ENCODE measurements at places on chromosomes 3 and 15.

- no peak for DNase-seq
Measured at GRCh38 chr15:87704276-87704675, 552.3 kb downstream of the NTRK3 start.

GRCh38 chr3:46280105-46280797 lies 38.0 kb downstream of the CCR3 start:
- DNase-seq = no peak

- DNase-seq = no peak
Measured at GRCh38 chr3:11522398-11522715, 121.4 kb downstream of the VGLL4 start.

DNA sequence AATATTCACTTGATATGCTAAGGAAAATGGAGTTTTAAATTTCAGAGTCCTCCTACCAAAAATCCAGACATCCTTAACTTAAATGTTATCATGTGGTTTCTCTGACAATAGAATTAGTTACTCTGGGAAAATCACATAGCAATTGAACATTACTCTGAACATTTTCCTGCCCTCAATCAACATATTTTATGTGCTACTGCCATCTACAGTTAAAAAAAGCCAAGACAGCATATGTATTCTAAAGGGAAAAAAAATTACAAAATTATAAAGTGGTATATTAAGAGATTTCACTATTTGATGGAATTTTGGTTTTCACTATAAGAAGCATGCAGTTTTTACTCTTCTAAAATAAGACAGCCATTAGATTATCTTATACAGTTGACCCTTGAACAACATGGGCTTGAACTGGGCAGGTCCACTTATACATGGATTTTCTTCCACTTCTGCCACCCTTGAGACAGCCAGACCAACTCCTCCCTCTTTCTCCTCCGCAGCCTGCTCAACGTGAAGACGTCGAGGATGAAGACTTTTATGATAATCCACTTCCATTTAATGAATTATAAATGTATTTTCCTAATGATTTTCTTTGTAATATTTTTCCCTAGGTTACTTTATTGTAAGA lies 122.3 kb downstream of the ATP1B3 start:
- DNase-seq = no peak

- DNase-seq = no peak
Measured at GRCh38 chr3:171327441-171328174, 132.6 kb downstream of the TNIK start.

GRCh38 chr3:183391460-183391859 lies 37.0 kb downstream of the MCF2L2 start:
- DNase-seq = no peak

- no peak for DNase-seq
Measured at GRCh38 chr3:30073622-30074021, 532.8 kb upstream of the TGFBR2 start.

GRCh38 chr3:188523291-188523690 lies 369.3 kb downstream of the LPP start:
- no peak for DNase-seq

GRCh38 chr15:101718896-101719295 lies 5.4 kb downstream of the TARS3 start:
- no peak for DNase-seq

DNA sequence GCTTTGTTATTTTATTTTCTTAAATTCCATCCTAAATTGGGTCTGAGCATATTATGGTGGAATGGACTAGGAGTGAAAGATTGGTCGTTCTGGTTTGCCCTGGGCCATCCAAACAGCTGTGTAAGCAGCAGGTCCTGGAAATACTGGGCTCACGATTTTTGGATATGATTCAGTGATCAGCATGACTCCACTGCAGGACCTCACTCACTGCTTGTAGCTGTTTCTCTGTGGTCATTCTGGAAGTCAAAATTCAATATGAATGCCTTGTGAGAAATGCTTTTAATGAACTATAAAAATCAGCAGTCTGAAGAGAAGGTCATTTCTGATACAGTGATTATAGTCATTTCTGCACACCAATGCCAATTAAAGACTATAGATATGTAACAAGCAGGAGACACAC lies 185.0 kb downstream of the RBMS3 start:
- no peak for DNase-seq

GRCh38 chr15:42456531-42456930 lies 34.4 kb downstream of the ZNF106 start:
- DNase-seq = no peak

Data from NCI-H1048 (cell line).